ENCODE measurements at places on chromosomes 6 and 20. TPM values are rescaled to one million over a fixed set of nuclear protein-coding genes. Genes with fewer than 3 reads are reported as not detected.

GRCh38 chr6:132843316-132844035 is 29.1 kb downstream of the RPS12 start:
- peaks cover 23% of the 10 kb centered on the region for H3K4me1 ChIP-seq
- no peak overlapping the region for H3K27ac ChIP-seq
- H3K36me3 ChIP-seq: no peaks in the 10 kb centered on the region
- DNase-seq: no peak
- H3K27me3 ChIP-seq: peaks cover 7% of the 10 kb centered on the region

GRCh38 chr6:93701526-93701925 is 282.2 kb upstream of the EPHA7 start:
- no peaks in the 10 kb centered on the region for H3K36me3 ChIP-seq
- no peak overlapping the region for H3K27ac ChIP-seq
- no peaks in the 10 kb centered on the region for H3K4me1 ChIP-seq
- H3K27me3 ChIP-seq: no peaks in the 10 kb centered on the region
- no peak overlapping the region for H3K4me3 ChIP-seq

GRCh38 chr6:159646733-159647132 is 46.3 kb downstream of the SOD2 start:
- no peaks in the 10 kb centered on the region for H3K27me3 ChIP-seq
- no peaks in the 10 kb centered on the region for H3K36me3 ChIP-seq
- no peak overlapping the region for H3K27ac ChIP-seq

DNA sequence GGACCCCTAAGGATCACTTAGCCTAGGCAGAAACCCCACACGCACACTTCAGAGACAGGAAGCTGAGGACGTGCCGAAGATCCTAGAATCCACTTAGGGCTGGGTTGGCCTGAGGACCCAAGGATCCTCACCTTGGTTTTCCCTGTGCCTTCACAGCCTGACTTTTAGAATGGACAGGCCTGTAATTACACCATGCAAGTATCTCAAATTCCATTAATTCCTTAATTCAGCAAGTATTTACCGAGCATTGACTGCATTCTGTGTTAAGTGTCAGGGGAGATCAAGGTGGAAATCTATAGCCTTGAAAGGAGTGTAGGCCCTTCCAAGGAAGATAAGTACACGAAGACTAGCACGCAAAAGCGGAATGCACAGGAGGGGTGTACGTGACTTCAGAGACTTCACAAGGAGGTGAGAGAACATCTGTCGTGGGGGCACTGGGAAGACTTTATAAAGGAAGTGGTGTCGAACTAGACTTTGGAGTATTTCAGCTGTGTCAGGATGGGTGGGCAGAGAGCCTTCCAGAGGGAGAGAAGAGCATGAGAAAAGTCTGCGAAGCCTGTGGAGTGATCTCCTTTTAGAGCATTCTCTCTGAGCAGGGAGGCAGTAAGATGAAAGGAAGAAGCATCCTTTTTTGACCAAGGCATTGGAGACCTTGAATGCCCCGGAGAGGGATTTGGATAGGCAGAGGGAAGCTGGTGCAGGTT is 4.0 kb downstream of the DSP start:
- peak overlapping the region; percentile 91 for H3K27ac ChIP-seq
- DNase-seq: no peak
- peaks cover 31% of the 10 kb centered on the region for H3K36me3 ChIP-seq

GRCh38 chr20:25498280-25498606 is 87.1 kb downstream of the NINL start:
- no peak overlapping the region for H3K27ac ChIP-seq
- no peaks in the 10 kb centered on the region for H3K27me3 ChIP-seq
- H3K4me3 ChIP-seq: no peak overlapping the region
- no peaks in the 10 kb centered on the region for H3K4me1 ChIP-seq
- H3K36me3 ChIP-seq: peaks cover 4% of the 10 kb centered on the region

DNA sequence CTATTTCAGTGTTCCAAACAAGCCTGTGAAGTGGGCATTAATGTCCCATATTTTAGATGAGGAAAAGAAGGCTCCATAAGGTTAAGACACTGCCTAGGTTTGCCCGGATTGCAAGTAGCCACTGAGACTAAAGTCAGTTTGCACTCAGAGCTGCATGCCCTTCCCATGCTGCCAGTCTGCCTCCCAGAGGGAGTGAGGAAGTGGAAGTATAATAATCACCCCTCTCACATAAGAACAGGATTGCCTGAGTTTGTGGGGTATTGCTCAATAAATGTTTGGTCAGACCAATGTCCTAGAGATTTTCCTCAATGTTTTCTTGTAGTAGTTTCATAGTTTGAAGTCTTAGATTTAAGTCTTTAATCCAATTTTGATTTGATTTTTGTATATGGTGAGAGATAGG is 43.9 kb upstream of the CLIC5 start:
- no peaks in the 10 kb centered on the region for H3K36me3 ChIP-seq
- H3K4me3 ChIP-seq: no peak overlapping the region
- H3K27ac ChIP-seq: no peak overlapping the region
- H3K4me1 ChIP-seq: peaks cover 6% of the 10 kb centered on the region

DNA sequence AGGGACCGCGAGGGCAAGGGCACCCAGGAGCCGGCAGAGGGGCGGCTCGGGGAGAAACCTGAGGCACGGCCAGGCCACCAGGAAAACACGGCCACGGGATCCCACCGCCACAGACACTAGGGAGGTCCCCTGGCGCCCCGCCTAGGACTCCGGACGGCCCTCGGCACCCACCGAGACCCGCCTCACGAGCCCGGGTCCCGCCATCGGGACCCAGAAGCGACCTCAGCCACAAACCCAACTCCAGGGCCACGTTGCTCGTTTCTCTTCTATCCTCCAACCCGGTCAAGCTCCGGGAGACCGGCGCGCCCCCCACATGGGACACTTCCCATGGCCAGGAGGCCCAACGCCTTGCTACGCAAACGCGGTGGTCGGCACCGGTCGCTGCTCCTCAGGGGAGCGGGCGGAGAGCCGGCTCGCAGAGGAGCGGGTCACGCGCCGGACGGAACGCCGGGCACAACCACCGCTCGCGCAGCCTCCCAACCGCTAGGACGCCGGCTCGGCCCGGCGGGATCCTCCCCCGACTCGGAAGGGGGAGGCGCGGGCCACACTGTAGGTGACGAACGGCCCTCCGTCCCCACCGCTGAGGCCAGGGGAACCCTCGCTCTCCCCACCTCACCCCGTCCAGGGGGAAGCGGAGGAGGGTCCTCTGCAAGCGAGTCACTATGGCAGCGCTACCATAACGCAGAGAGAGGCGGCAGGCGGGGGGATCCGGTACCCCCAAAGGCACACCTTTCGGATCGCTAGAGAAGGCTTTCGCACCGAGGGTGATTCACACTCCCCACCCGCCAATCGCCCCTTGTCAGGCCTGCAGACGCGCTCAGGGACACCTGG is 1514.1 kb upstream of the DEFB115 start:
- H3K27ac ChIP-seq: no peak overlapping the region
- no peaks in the 10 kb centered on the region for H3K36me3 ChIP-seq
- no peak overlapping the region for H3K4me3 ChIP-seq
- H3K27me3 ChIP-seq: no peaks in the 10 kb centered on the region
- no peaks in the 10 kb centered on the region for H3K4me1 ChIP-seq

- no peak for DNase-seq
- no peaks in the 10 kb centered on the region for H3K27me3 ChIP-seq
- peaks cover 3% of the 10 kb centered on the region for H3K36me3 ChIP-seq
- no peak overlapping the region for H3K4me3 ChIP-seq
These were observed 98.9 kb downstream of the TBC1D7 start for GRCh38 chr6:13229205-13230085.

DNA sequence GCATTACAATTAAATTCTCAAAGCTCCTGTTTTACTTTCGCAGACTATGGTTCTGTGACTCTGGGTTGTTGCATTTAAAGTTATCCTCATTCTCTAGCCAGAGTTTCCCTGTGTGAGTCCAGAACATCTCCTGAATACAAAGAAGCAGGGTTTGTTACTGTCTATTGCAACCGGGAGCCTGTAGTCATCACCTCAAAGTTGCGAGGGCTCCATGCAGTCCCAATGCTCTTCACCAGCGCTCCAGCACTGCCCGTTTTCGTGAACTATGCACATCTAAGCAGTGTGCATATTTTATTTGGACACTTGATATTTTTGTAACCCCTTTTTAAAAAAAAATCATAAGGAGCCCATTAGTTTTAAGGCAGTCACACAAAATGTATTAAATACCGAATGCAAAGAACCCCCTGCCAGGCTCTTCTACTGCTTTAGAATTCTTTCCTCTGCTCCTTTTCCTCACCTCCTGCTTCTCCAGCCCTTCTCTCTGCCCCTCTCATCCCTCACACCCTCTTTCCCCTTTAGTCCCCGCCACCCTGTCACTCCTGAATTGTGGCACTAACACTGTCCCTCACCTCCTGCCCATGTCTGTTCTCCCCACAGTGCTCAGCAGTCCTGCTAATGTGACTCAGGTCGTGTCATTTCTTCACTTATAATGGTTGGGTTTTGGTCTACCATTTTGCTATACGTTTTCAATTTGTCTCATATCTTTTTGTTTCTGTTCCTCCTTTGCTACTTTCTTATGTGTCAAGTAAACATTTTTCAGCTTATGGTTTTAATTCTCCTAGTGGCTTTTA is 1.1 kb upstream of the HLA-C start:
- DNase-seq: no peak
- H3K27me3 ChIP-seq: peaks cover 81% of the 10 kb centered on the region
- H3K4me1 ChIP-seq: no peaks in the 10 kb centered on the region

GRCh38 chr6:28941684-28942448 is 18.1 kb upstream of the TRIM27 start:
- peak overlapping the region; percentile 95 for H3K4me3 ChIP-seq
- peaks cover 28% of the 10 kb centered on the region for H3K4me1 ChIP-seq
- peaks cover 18% of the 10 kb centered on the region for H3K27me3 ChIP-seq

The ABHD16B gene
- not detected for total RNA-seq

The RUNX2 gene
- total RNA-seq: 6.0 TPM

The SLC44A4 gene
- total RNA-seq: 10.6 TPM

All from type B pancreatic cell (in vitro differentiated cells).